Esophagus mucosa (tissue), 1 donor: ENCODE measurements at places on chromosomes 2 and 18.

- no peak for ATAC-seq
These were observed 55.2 kb upstream of the RALBP1 start for GRCh38 chr18:9419956-9420631.

DNA sequence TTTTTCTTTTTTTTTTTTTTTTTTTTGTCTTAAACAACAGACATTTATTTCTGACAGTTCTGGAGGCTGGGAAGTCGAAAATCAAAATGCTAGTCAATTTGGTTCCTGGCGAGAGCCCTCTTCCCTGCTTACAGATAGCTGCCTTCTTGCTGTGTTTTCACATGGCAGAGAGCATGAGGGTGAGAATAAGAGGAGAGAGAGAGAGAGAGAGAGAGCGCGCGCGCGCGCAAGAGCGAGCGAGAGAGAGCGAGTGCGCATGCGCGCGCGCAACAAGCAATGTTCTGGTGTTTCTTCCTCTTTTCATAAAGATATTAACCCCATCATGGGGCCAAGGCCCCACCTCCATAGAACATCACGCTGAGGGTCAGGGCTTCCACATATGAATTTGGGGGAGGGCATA lies 20.9 kb downstream of the MTCL1 start:
- ATAC-seq = no peak

- ATAC-seq = no peak
These were observed 557.6 kb upstream of the FANCL start for GRCh38 chr2:58798676-58799208.

- ATAC-seq = no peak
These were observed 258.9 kb downstream of the METTL4 start for GRCh38 chr18:2312440-2312839.
